ENCODE measurements at places on chromosomes 16 and 17.
A peak's percentile ranks its signal among the peaks of the same experiment; 100 is the strongest.

- no peak for DNase-seq
These were observed 18.4 kb upstream of the ZNF594 start for GRCh38 chr17:5210091-5210490.

- no peak for DNase-seq
These were observed 30.9 kb upstream of the DUSP14 start for GRCh38 chr17:37458805-37459204.

GRCh38 chr17:58995247-58995940 lies 111.3 kb downstream of the TRIM37 start:
- DNase-seq = no peak

GRCh38 chr16:25257956-25258860 lies 563 bp upstream of the ZKSCAN2 start:
- DNase-seq = peak; percentile 60

- no peak for DNase-seq
These were observed 3.8 kb downstream of the SNX29 start for GRCh38 chr16:11980136-11980844.

DNA sequence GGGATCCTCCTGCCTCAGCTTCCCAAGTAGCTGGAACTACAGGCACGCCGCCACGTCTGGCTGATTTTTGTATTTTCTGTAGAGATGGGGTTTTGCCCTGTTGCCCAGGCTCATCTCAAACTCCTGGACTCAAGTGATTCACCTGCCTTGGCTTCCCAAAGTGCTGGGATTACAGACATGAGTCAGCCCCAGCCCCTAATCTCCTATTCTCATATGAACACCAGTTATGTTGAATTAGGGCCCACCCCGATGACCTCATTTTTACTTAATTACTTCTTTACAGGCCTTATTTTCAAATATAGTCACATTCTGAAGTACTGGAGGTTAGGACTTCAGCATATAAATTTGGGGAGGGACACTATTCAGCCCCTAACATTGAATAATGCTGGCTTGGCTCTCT lies 49.2 kb downstream of the ZNRF1 start:
- no peak for DNase-seq

DNA sequence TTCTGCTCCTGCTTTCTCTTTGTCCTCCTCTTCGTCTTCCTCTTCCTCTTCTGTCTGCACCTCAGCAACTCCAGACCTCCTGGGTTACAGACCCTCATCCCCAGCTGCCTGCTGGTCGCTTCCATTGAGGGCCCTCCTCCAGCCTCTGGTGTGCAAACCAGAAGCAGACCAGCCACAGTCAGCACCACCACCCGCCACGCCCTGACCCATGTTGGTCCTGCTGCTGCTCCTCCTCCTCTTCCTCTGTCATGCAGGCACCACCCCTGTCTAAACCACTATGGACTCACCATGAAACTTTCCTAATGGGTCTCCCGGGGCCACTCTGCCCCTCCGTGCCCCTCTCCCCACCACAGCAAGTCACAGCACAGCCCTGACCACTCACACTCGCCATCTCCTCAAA lies 11.4 kb upstream of the OGFOD3 start:
- DNase-seq = no peak

- no peak for DNase-seq
These were observed 71.2 kb upstream of the CHMP6 start for GRCh38 chr17:80920441-80920840.

GRCh38 chr16:55367301-55367811 lies 43.4 kb downstream of the IRX6 start:
- DNase-seq = no peak

- DNase-seq = no peak
These were observed 40.0 kb upstream of the CCR7 start for GRCh38 chr17:40605306-40605705.

DNA sequence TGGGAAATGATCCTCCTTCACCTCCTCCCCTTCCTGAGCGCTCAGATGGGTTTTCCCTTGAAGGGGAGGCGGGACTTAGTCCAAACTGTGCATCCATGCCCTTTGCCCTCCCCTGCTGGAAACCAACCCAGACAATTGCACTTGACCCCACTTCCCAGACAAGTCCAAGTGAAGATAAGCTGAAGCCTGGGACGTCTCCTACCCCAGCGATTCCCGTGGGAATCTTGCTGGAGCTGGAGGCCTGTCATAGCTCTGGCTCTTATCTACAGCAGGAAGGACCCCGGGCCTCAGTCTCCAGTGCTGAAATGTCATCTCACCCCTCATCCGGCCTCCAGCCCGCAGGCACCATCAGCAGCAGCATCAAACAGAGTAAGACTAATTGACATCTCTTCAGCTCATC lies 6.5 kb upstream of the NGFR start:
- DNase-seq = no peak

DNA sequence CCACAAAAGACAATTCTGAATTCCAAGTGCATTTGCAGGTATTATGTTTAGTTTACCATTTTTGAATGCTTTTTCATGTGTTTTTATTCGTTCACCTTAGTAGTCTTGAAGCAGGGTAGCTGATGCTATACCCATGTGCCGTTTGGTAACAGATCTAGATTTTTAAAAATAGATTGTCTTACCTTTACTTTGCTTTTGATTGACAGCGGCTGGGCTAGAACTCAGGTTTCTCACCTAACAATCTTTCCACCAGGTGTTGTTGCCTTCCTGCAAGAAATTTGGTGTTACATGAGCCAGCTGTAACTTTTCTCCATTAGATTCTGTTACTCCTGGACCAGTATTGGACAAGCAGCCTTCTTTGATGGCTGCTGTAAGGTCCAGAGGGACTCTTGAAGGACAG lies 1.5 kb upstream of the FTSJ3 start:
- DNase-seq = no peak

DNA sequence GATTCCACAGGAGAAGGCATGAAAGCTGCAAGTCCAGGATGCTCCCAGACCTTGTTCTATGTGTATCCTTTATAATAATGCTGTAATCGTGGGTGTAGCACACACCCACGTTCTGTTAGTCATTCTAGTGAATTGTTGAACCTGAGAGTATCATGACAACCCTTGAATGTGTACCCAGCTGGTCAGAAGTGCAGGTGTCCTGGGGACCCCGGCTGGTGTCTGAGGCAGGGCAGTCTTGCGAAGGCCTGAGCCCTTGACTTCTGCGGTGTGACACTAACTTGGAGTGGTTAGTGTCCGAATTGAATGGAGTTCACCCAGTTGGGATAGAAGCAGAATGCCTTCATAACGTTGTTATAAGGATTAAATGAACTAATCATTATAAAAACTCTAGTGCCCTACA lies 218.0 kb upstream of the TNRC6C start:
- DNase-seq = no peak

DNA sequence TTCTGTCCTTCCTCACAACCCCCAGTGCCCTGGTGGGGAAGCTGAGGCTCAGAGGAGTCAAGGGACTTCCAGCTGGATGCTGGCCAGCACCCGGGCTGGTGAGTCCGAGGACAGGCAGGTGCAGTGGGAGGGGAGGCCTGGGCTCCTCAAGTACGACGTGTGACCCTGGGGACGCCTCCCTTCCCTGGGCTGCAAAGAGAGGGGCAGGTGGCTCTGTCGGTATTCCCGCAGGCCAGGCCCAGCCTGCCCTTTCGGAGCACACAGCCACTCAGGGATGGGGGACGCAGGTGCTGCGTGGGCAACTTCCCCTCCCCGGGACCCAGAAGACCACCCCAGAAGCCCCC lies 33.1 kb upstream of the PVALEF start:
- DNase-seq = no peak

- DNase-seq = no peak
These were observed 1.3 kb upstream of the PABPN1L start for GRCh38 chr16:88867581-88868246.

DNA sequence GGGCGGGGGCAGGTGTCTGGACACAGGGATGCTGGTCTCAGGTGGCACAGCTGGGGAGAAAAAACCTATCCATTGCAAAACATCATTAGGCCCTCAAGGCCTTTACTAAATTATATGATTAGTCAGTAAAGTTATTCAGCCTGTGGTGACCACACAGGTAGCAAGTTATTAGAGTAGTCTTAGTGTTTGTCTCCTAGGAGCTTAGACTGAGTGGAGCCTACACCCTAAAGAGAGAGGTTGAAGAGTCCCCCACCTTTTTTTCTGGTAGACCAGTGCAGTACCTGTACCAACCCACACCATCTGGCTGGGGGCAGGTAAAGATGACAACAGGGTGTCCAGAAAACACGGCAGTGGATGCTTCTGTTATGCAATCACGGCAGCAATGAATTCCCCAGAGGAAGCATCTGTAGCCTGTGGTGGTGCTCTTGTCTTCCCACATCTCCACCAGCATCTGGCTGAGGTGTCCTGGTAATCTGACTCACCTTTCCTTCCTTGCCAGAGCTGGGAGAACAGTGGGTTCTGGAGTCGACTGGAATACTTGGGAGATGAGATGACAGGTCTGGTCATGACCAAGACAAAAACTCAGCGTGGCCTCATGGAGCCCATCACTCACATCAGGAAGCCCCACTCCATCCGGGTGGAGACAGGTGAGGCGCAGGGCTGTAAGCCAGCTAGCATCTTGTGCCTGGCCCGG lies 11.0 kb downstream of the MYCBPAP start:
- no peak for DNase-seq

DNA sequence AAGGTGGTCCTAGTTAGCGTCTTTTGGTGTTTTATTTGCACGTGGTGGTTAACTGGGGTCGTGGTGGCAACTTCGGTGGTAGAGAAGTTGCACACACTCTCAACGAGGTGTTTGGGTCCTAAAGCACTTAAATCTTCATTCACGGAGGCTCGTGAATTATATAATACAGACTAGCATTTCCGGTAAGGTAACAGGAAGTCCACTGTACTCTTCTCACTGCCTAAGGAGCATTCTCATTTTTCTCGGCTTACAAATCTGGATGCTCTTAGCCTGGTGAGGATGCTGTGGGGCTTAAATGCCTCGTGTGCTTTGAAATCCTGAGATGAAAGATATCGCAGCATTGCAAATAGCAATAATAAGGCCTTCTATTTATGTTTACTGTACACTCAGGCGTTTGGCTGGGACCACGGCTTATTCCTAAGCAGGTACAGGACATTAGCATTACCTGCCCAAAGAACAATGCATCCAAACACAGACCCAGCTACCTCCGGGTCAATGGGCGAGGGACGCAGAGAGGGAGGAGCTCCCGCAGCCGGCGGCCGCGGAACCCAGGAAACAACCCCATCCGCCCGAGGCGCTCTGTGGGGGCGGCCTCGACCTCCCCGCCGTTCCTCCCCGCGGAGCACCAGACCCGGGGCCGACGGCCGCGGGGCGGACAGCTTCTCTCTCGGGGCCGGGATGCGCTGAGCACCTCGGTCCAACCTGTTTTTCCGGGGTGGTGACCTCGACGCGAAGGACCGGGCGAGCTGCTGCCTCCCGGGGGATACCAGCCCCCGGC lies 856 bp downstream of the DNAJA2 start:
- DNase-seq = no peak

DNA sequence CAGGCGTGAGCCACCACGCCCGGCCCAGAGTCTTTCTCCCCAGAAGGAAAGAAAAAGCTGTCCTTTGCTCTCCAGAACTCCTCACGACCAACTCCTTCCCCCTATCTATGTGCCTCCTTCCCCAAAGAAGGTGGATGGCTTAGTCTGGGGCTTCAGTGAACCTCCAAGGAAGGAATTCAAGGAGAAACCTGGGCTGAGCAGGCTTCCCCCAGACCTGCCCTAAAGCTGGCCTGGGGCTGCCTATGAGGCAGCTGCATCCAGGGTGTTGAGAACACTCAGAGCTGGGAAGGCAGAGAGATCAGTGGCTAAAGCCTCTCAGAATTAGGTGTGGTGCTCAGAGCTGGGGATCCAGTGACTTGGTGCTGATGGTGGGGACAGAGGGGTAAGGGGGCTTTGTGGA lies 3.8 kb downstream of the ACSF2 start:
- DNase-seq = no peak

- DNase-seq = no peak
These were observed 8.6 kb upstream of the BAHCC1 start for GRCh38 chr17:81386646-81387099.

GRCh38 chr16:1775006-1775845 lies 2.3 kb upstream of the MRPS34 start:
- no peak for DNase-seq

GRCh38 chr16:58755989-58756649 lies 22.0 kb upstream of the GOT2 start:
- peak; percentile 50 for DNase-seq

DNA sequence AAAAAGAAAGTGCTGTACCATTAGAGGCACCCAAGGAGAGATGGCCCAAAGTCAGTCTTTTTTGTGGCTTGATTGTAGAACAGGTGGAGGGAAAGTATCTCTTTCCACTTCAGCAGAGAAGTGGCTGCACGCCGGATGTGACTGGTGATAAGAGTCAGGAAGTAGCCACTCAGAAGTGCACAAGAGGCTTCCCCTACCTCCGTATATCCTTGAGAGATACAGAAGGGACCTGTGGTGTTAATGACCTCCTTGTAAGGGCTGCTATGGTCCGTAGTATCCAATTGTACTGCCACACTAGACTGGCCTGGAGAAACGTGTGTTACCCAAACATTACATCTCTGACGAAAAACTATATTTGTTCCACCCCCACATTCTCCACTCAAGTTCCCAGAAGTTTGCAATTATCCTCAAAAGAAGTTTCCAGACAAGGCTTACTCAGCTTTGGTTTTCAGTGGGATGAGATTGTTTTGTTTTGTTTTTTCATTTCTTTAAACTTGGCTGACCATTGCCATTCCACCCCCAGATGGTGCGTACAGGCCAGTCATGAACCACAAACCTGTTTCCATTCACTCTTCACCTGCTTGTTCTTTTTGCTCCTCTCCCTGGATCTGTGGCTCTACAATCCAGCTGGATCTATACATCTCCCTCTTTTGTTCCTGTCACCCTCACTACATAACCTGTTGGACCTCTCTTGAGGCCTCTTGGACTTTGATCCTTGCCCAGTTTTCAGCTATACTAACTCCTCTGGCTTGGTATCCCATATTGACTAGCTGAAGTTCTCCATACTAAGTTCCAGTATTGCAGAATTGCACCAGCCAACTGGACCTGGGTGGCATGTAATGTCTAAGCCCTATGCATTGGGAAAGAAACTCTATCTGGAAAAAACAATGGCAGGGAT lies 20.7 kb upstream of the MED13 start:
- DNase-seq = no peak

- no peak for DNase-seq
These were observed 45.5 kb downstream of the ZZEF1 start for GRCh38 chr17:4097165-4097960.

GRCh38 chr17:72702998-72703397 lies 389.5 kb downstream of the SLC39A11 start:
- no peak for DNase-seq

- DNase-seq = no peak
These were observed 255.6 kb upstream of the HSBP1 start for GRCh38 chr16:83552228-83552627.

DNA sequence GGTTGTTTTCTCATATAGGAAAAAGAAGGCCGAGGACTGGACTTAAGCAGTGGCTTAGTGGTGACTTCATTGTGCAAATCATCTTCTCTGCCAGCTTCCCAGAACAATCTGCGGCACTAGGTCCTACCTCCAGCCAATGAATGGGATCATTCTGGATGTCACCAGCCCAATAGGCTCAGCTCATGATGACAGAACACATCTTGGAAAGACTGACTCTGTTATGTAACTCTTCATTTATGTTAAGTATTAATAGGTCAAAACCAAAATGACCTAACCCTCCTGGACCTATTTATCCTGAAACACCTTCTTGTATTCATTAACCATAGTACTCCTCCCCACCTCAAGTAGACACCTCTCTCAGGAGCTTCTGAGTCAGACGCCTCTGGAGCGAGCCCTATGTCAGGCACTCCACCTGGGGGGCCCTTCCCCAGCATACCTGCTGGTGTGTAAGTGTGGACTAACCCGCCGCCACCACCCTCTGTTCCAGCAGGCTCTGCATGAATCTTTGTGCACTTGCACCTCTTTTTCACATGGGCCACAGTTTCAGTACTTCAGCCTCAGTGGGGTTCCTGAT lies 7.2 kb downstream of the ARL2BP start:
- DNase-seq = no peak

- no peak for DNase-seq
These were observed 96.8 kb upstream of the CLEC3A start for GRCh38 chr16:77925531-77925930.

Data from stimulated activated CD4-positive, alpha-beta T cell treated with anti-CD3 and anti-CD28 coated beads, Interleukin-1b, Interleukin-23, amount 100 ng/mL, for 1 hour (primary cell).